ENCODE measurements at places on chromosomes 2 and 18.

- no peak for DNase-seq
These were observed 95.8 kb downstream of the TGOLN2 start for GRCh38 chr2:85231952-85232351.

GRCh38 chr2:215654148-215654819 is 218.4 kb upstream of the FN1 start:
- no peak for DNase-seq

- no peak for DNase-seq
These were observed 86.7 kb downstream of the TTC27 start for GRCh38 chr2:32714521-32714920.

DNA sequence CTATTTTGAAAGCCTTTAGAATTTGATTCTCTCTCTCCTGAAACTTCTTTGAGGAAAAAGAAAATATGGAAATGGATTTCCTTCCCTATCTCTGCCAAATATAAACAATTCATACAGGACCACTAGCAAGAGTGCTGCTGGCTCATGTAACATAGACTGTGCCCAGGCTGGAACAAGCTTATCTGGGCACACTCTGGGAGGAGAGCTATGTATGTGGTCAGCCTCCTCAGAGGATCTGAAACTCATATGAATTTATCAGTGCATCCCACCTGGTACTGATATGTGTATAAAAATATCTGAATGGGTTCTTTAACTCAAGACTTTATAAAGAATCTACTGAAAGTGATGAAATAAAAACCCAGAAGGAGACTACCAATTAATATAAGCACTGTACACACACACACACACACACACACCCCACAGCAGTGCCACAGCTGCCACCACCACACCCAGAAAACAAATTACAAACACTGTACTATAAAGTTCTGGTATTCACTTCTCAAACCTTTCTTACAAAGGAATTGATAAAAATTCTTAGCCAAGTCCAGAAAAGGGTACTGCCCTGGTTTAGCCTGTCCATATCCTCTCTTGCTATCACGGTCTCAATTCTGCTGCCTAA is 115.6 kb downstream of the IRS1 start:
- no peak for DNase-seq

DNA sequence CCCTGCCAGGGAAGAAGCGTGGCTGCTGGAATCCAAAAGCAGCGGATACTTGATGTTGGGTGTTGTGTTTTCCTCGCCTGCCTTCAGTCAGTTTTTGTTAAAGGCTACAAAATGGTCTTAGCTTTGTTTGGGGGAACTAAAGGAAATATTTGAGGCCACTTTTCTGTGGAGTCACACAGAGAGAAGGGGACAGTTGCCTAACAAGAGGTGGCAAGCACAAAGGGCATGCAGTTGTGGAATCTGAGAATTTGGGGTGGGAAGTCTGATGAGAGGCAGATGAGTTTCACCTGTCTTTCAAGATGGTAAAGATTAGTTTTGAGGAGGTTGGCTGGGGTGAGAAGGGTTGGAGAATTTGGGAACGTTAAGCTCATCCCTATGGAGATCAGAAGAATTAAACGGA is 2.9 kb downstream of the MALT1 start:
- DNase-seq = no peak

DNA sequence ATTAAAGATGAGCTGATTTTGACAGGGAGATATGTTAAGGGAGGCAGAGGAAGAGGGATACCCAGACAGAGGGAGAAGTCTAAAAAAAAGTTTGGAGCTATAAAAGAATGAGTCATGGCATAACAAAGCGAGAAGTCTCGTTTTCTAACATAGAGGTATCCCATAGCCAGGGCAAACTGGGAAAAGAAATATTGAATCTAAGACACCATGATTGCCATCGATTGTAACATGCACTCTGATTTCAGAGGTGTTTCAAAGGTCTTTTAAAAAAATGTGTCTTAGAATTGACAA is 110.7 kb downstream of the MDH1 start:
- no peak for DNase-seq

DNA sequence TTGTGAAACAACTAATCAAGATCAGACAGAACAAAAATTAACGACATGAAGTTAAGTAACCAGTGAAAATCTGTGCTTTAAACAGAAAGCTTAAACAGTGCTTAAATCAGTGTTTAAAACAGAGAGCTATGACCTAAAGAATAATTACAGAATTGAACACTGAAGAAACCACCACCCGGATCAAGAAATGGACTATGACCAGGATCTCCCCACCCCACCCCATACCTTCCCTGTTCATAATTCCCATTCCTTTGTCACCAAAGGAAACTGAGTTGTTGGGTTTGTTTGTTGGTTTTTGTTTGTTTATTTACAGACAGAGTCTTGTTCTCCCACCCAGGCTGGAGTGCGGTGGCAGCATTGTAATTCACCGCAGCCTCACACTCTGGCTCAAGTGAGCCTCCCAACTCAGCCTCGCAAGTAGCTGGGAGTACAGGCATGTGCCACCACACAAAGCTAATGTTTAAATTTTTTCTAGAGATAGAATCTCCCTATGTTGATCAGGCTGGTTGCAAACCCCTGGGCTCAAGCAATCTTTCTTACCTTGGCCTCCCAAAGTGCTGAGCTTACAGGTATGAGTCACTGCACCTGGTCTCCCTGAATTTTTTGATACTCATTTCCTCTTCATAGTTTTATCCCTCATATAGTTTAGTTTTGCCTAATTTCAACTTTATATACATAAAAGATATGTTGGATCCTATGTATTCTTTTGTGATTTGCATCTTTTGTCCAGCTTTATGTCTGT is 8.2 kb upstream of the ALPG start:
- DNase-seq = no peak

GRCh38 chr2:133352719-133353118 is 215.5 kb downstream of the NCKAP5 start:
- DNase-seq = no peak

GRCh38 chr2:121902171-121902591 is 146.7 kb downstream of the TSN start:
- no peak for DNase-seq

- DNase-seq = no peak
These were observed 1059.3 kb upstream of the GYPC start for GRCh38 chr2:125596612-125597011.

All from NCI-H510A (cell line).